ENCODE measurements at places on chromosomes 16 and 17. TPM values are rescaled to one million over a fixed set of nuclear protein-coding genes. Genes with fewer than 3 reads are reported as not detected.

DNA sequence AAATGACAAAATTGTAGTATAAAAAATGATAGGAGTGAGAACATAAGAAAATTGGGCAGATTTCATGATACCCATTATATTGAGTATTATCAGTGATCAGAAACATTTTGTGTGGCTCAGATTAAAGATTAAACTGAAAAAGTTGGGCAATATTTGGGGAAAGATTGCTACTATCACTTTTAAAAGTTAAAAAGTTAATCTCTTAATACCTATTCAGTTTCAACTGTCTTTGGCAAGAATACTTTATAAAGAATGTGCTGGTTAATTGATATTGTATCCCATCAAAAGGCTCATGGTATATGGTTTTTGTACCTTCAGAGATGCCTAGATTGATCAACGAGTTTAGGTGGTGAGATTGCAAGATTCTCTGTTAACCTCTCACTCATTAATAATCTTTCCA lies 55.8 kb downstream of the BPTF start:
- DNase-seq = no peak

DNA sequence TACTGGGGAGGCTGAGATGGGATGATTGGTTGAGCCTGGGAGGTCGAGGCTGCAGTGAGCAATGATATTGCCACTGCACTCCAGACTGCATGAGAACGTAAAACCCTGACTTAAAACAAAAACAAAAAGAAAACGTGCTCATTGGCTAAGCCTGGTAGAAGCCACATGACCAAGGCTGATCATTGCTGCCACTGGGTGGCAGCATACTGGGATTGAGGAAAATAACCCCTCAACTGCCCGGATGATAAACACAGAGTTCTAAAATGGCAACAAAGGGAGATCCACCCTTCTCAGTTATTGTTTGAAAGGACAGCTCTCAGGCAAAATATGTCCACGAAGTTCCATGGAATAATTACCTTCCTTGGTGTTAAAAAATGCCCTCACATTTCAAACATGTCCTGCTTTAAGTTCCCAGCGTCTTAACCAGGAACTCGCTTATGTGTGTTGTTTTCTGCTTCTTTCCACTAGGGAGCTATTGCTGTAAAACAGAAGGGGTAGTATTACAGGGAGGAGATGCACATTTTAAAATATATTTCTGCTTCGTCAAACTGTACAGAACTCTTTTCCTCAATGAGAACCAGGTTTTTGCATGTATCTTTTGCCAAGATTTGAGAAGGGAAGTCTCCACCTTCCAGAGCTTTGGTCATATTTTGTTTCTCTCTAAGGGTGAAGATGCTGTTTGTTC lies 675.3 kb downstream of the MAF start:
- DNase-seq = no peak

- no peak for DNase-seq
Observed at GRCh38 chr17:45103269-45103795, 29.0 kb downstream of the PLCD3 start.

- DNase-seq = no peak
Observed at GRCh38 chr17:38674014-38674748, 576 bp downstream of the EPOP start.

GRCh38 chr17:34308371-34308770 lies 10.9 kb upstream of the CCL8 start:
- DNase-seq = no peak

The SULT1A1 gene
- 40.0 TPM for total RNA-seq

The TVP23C gene
- total RNA-seq = 27.5 TPM

The ZG16 gene
- total RNA-seq = not detected

The NPIPB6 gene
- total RNA-seq = 8.5 TPM
